T-helper 2 cell (primary cell): ENCODE measurements at places on chromosomes 3 and 15.

- no peak for DNase-seq
These were observed 38.9 kb downstream of the RYK start for GRCh38 chr3:134211797-134212196.

DNA sequence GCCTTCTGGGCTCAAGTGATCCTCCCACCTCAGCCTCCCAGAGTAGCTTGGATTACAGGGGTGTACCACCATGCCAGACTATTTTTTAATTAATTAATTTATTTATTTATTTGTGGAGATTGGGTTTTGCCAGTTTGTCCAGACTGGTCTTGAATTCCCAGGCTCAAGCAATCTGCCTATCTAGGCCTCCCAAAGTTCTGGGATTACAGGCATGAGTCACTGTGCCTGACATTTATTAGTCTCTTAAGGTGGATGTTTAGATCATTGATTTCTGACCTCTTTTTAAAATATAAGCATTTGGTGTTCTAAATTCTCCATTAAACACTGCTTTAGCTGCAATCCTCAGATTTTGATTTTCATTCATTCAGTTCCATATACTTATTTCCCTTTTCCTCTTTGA, 15.6 kb downstream of the FBXW12 start:
- no peak for DNase-seq

- DNase-seq, result no peak
These were observed 135.4 kb downstream of the MCTP2 start for GRCh38 chr15:94366781-94367180.

DNA sequence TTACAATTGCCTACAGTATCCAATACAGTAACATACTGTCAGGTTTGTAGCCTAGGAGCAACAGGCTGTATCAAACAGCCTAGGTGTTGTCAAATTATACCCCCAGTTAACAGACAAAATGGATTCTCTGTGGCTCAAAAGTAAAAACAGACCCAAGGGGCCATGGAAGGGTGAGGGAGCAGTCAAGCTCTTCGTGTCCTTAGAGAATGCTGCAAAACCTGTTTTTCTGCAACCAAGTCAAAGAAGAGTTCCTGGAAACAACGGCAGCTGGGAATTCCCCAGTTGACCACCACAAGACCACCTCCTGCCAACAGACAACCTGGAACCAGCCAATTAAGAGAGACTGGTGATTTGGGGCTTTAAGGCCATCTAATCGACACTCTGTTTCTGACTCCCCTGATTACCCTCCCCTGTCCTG, 11.1 kb upstream of the THUMPD3 start:
- DNase-seq, result no peak

DNA sequence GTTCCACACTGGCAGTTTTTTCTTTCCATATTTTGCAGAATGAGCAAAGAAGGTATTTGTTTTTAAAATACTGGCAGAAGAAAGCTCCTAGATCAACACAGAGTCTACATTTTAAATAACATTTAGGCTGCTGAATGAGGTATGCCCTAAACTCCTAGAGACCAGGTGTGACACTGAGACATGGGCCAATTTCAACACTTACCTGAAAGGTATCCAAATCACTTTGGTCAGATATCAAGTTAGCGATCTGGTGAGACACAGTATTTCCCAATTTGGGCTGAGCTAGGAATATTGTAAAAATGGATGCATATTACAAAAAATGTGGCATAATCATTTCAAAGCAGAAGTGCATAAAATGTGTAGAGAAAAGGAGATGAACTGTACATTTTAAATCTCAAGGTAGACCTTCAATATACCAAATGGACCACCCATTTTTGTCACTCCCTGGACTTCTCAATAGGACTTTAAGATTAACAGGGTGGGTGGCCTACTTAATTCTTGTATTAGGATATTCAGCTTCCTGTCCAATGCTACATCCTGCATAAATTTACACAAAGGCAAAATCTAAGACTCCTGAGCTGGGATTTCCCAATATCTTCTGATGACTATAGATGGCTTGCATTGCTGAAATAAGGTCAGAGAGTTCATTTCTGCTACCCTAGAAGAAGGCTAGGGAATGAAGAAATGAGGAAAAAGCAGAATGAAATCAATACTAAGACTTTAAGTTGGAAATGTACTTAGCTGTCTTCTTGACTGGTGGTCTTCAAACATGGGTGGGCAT, 487.8 kb downstream of the FOXP1 start:
- DNase-seq, result no peak
